Endodermal cell (in vitro differentiated cells): ENCODE measurements at places on chromosomes 7 and 10.

DNA sequence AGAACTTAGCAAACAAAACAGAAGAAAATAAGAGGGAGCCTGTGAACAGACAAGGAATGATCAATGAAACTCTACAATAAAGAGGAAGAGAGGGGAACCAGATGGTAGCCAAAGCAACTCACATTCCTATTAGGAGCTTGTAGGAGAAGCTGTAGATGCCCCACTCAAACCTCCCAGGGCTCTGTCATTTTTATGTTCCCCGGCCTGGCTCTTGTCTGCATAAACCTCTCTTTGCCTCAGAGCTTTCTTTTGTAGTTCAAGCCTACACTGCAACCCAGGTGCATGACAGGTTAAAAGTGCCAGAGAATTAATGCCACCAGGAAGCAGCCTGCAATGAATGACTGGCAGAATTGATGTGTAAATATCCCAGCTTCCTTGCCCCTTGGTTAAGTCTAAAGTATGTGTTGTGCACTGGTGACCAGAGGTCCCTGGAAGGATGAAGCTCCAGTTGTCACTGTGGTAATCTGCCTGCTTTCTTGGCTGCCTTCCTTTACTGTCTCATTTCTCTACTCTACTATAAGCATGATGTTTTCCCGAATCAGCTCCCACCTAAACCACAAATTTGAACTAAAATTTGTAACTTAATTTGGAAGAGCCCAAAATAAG, 40.4 kb downstream of the HDAC9 start:
- DNase-seq: no peak

DNA sequence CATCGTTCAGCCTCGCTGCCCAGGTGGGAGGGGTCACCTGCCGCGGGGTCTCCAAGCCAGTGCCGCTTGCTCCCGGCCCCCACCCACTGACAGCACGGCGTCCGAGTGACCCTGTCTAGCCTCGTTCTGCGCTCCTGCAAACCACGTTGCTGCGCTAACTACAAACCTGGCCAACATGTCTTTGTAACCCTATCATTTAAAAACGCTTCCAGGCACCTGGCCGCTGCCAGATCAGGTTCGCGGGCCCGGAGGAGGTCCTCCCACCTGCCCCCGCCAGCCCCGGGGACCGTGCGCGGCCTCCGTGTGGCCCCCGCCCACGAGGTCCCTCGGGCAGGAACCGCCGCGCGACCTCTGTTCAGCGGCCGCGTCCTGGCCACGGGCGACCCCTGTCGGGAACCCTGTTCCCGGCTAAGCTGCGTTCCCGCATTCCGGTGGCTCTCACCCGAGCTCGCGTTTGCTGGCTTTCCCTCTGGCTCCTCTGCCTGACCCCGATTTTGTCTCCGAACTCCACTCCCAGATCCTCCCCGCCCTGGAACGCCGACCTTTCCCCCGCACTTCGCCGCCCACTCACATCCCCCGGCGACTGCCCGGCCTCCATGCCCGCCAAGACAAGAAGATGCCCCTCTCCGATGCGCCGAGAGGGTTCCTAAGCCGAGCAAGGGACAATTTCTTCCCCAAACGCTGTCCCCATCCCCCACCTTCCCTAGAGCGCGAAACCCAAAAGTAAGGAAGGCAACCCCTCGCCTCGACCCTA, 2.4 kb downstream of the SFMBT2 start:
- DNase-seq: peak; percentile 83

DNA sequence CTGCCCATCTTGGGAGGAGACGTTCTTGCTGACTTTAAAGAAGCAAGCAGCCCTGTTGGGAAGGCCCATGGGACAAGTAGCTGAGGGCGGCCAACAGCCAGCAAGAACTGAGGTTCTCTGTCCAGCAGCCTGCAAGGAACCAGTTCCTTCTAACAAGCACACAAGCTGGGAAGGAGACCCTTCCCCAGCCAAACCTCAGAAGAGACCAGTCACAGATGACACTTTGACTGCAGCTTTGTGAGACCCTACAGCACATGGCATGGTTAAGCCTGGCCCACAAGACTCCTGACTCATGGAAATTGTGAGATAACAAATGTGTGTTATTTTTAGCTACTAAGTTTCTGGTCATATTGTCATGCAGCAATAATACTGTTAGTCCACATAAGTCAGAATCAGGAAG, 99.9 kb downstream of the PRLHR start:
- no peak for DNase-seq

DNA sequence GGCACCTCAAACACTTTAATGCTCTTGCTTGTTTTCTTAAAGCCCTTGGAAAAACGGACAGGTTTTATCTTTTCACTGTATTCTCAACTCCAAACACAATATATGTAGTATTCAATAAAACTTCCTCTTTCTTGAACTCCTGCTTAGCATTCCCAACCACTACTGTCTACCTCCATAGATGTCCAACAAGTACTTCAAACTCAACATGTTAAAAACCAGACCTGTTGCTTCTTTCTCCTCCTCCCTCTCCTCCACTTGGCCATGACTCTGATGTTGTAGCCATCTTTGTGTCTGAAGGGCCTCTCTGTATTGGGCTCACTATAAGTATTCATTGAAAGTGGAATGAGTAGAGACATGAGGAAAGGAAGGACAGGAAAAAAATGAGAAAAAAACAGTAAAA, 16.2 kb upstream of the COL17A1 start:
- no peak for DNase-seq

- DNase-seq: no peak
Observed at GRCh38 chr10:131099028-131099726, 212.3 kb downstream of the TCERG1L start.

- DNase-seq: peak; percentile 54
Observed at GRCh38 chr7:140230516-140230860, 53.7 kb upstream of the KDM7A start.

- DNase-seq: peak; percentile 84
Observed at GRCh38 chr10:47438857-47439474, 44.9 kb downstream of the ANXA8 start.

GRCh38 chr10:5589011-5589660, 64.4 kb downstream of the CALML3 start:
- DNase-seq: no peak

- DNase-seq: no peak
Observed at GRCh38 chr7:143126146-143126545, 5.7 kb upstream of the PIP start.

DNA sequence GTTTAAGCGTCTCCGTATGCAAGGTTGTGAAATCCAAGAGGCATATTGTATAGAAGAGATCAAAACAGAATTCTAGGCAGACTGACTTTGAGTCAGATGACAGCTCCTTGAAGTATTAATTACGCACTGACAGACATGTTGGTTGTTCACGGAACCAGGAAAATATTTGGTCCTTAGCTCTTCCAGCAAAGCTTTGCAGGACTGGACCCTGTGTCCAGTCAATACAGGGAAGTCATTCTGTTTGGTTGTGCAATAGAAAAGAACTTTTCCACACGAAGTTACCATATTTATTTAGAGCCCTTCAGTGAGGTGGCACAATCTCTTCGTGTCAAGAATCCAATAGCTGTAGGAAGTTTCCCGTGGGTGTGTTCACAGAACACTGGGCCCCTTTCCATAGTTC, 205.3 kb downstream of the ARHGAP21 start:
- DNase-seq: no peak

- no peak for DNase-seq
Observed at GRCh38 chr7:81165070-81165469, 246.2 kb upstream of the SEMA3C start.

- DNase-seq: peak; percentile 74
Observed at GRCh38 chr7:29319719-29320521, 125.3 kb downstream of the CHN2 start.

- no peak for DNase-seq
Observed at GRCh38 chr7:27835376-27835775, 95.4 kb downstream of the TAX1BP1 start.

DNA sequence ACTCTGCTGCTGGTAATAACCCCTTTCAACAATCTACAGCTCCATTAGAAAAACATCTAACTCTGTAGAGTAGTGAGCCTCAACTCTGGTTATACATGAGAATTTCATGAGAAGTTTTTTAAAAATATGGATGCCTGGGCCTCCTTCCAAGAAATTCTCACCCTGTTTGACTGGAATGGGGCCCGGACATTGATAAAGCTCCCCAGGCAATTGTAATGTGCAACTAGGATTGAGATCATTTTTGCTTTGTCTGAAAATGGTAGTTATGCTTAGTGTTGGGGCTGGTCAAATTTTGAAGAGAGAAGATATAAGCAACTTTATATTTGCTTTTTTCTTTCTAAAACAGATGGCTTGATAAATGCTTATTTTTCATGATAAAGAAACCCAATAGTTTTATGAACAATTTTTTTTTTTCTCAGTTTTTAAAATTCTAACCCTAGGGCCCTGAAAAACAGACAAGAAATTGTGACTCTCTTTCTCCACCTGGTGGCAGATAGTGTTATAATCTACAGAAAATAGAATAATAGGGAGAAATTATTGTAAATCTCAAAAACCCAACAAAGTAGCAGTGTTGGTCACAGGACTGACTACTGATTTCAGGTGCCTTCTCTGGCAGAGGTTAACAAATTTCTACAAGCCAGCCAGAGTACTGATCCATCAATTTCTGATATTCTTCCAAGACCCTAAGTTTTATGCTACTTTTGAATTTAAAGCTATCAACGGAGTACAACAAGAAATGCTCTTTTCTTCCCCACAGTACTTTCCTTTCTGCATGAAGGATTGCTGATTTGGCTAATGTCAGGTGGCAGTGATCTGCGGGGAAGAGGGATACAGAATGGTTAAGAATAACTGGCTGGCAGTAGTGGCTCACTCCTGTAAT, 174.8 kb downstream of the DKK1 start:
- DNase-seq: no peak

- no peak for DNase-seq
Observed at GRCh38 chr7:123431075-123431614, 103.2 kb downstream of the IQUB start.

- DNase-seq: peak; percentile 62
Observed at GRCh38 chr10:33302208-33302829, 32.1 kb downstream of the NRP1 start.

GRCh38 chr10:13371897-13372470, 23.9 kb upstream of the SEPHS1 start:
- peak; percentile 89 for DNase-seq

- no peak for DNase-seq
Observed at GRCh38 chr10:13449296-13449695, 79.5 kb downstream of the BEND7 start.

DNA sequence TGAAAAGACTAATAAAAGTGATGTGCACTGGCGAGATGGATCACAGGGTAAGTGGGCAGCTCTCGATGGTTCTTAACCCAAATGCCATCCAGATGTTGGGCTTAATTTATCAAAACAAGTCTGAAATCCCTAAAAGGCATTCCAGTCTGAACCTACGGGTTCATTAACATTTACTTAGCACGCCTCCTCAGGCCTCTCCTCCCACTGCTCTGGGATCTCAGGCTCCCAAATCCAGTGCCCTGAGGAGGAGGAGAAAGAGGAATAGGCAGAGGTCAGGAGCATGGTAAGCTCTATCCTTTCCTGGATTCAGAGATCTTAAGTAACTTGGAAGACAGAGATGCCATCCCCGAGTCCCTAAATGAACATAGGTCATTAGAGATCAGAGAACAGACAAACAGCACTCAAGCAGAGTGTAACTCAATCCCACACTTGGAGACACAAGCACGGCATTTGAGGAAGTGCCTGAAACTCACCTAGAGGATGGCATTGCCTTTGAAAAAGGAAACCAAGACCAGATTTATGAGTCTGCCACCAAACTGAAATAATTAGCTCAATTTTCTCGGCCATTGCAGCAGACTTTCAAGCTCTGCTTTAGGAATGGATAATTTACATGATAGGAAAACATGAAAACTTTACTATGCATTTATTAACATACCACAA, 140.9 kb downstream of the CXCL12 start:
- DNase-seq: no peak

- no peak for DNase-seq
Observed at GRCh38 chr7:64320547-64321513, 7.1 kb downstream of the ZNF736 start.

GRCh38 chr10:104780946-104781595, 140.0 kb downstream of the SORCS3 start:
- no peak for DNase-seq

GRCh38 chr7:122719010-122719578, 16.4 kb upstream of the RNF148 start:
- DNase-seq: no peak

DNA sequence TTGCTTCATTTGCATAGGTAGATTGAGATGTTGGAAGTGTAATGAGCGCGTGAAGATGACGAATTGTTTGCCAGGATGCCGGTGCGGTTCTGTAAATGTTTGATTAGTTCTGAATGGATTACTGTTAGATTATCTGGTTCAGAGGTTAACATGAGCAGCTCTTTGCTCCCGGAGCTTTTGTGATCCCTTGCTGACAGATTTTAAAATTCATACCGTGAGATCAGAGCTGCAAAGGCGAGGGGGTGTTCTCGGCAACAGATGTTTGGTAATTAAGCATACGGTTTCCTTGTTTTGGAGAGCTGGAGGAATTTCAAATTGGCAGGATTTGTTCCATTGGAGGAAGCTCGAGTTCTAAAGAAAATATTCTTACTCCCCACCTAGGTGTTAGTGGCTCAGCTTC, 237.8 kb upstream of the GPR26 start:
- no peak for DNase-seq

DNA sequence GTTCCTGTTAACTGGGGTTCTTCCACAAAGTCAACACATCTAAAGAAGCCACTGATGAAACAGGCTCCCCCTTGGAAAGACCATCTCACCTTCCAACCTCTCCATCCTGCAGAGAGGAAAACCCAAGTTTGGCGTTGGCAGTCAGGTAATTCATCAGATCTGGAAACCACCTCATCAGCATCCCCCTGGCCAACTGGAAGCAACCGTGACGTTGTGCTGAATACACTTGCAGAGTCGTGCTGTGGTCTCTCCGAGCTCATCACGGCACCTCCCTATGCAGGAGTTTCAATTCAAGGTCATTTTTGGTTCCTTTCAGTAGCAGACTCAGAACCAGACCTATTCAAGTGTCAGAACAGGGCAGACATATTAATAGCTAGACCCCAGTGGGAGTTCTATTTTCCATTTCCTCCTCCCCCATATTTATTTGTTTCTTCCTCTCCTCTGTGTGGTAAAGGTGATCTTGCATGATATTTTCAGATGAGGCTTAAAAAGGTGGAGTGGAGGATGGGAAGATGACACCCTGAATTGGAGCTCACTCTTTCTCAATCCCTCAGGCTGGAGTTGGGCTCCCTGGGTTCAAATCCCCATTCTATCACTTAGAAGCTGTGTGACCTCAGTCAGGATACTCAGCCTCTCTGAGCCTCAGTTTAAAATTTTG, 149.1 kb upstream of the ADO start:
- DNase-seq: no peak

DNA sequence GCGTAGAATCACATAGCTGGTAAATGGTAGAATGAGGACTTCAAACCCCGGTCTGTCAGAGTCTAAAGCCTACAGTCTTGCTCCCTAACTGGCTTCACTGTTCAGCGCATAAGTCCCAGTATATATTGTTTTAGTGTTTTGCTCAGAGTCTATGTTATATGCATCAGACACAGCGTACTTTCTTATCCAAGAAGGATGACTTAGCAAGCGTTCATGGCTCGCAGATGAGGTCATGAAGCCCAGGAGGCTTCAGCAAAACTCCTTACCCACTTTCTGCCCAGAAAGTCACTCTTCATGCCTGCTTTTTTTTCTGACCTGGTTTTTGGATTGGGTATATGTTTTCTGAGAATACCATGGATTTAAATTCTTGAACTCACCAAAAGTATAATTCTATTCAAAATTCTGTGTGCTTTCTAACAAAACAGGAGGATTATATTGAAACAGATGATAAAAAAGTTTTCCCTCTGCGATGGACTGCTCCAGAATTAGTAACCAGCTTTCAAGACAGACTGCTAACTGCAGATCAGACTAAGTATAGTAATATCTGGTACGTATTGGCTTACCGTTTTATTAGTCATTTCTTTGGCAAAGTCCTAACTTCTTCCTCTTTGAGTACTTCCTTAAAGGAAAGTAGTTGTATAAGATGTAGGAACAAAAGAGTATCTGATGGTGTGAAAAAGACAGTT, 24.6 kb upstream of the BHLHA15 start:
- DNase-seq: no peak
